ENCODE measurements at places on chromosomes 11 and 22.

GRCh38 chr11:19817265-19817851 lies 104.7 kb downstream of the NAV2 start:
- DNase-seq: no peak

DNA sequence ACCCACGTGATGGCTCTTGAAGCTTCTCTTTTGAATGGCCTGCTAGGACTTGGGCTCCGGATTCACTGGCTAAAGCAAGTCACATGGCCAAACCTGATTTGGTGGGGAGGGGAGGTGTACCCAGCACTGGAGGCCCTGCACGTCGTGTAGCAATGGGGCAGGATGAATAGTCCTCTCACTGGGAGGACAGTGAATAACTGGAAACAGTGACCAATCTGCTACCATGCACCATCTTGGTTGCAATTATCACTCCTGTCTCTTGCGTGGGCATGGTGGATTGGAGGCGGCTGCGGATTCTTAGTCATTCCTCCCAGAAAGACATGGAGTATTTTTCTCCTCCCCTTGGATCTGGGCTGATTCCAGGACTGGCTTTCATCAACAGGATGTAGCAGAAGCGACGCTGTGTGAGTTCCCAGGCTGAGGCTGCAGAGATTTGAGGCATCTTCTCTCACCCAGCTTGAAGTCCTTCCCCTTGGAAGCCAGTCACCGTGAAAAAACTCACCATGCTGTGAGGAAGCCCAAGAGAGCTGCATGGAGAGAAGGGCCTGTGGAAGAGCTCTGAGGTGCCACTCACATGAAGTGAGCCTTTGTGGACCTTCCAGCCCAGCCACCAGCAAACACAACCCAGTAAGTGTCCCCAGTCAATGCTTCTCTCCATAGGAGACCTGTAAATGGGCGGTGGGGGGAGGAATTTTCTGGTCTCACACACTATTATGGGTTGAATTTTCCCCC lies 70.4 kb downstream of the IGLL1 start:
- DNase-seq: no peak

GRCh38 chr11:117795638-117796455 lies 1.2 kb downstream of the DSCAML1 start:
- DNase-seq: no peak

GRCh38 chr22:42962295-42963230 lies 52.4 kb downstream of the PACSIN2 start:
- no peak for DNase-seq

- DNase-seq: no peak
Measured at GRCh38 chr11:72393303-72393702, 41.0 kb downstream of the CLPB start.

DNA sequence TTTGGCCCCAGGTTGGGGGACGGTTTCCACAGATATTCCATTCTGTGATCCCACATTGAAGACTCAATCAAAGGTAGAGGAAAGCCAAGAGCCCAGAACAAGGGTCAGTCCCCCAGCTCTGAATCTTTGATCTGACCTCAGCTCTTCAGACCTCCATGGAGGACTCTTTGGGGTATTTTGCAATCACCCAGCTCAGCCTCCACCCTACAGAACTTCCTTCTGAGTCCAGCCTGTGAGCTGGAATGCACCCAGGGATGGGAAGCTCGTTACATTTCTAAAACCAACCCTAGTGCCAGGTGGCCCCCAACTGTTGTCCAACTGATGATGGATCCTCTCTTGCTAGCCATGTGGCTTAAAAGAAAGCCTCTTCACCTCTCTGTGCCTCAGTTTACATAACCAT lies 335.3 kb downstream of the MN1 start:
- DNase-seq: no peak

GRCh38 chr11:55503449-55503848 lies 50.8 kb upstream of the OR4C15 start:
- DNase-seq: no peak

DNA sequence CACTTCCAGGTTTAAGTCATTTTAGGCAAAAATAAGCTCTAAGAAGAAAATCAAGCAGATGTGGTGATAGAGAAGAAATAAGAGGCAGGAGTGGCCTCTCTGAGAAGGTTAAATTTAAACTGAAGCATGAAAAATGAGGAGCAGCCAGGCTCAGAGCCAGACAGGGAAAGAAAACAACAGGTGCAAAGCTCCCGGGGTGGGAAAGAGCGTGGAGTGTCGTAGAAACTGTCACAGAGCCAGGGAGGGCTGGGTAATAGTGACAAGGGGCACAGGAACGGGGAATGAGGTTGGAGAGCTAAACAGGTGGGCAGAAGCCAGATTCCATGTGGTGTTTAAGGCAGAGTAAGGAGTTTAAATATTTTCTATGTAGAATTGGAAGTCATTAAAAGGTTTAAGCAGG lies 132.1 kb upstream of the BLID start:
- no peak for DNase-seq

- no peak for DNase-seq
Measured at GRCh38 chr22:49775867-49776511, 51.7 kb downstream of the BRD1 start.

DNA sequence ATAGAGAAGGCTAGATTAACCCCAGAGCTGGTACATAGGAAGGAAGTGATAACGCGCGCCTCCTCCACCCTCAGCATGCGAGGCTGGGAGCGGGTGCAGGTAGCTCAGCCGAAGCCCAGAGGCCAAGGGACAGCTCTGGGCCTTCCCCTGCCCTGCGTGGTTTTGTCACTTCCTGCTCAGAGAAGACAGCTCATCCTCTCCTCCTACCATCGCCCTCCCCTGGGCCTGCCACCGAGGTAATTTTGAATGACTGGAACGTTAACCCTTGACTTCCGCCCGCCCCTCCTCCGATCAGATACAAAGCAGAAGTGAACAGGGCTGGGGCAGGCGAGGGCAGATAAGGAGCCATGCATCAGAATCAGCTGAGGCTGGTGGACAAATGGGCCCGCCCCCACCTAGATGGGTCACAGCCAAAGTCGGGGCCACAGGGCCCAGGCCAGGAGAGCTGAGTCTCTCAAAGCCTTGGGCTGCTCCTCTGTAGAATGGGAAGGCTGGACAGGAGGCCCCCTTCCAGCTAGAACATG lies 1.6 kb downstream of the RAC2 start:
- no peak for DNase-seq

- DNase-seq: no peak
Measured at GRCh38 chr22:44274918-44275630, 37.7 kb downstream of the SHISAL1 start.

DNA sequence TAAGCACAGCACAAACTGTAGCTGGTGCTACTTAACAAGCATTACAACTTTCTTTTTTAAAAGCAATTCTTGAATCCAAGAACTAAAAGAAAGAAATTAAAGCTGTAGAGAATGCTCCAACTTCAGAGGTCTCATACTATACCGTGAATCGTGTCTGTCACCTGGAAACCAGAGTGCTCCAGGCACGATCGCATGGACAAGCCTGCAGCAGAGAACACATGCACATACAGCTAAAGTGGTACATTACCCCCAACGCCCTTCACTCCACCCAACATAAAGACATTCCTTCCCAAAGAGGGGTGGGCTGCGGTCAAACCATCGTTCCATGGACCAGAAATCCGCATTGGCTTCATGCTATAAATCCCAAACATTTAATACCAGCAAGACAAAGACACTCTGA lies 31.5 kb downstream of the CHKA start:
- no peak for DNase-seq

- peak; percentile 76 for DNase-seq
Measured at GRCh38 chr11:125091247-125091876, 20.1 kb downstream of the TMEM218 start.

DNA sequence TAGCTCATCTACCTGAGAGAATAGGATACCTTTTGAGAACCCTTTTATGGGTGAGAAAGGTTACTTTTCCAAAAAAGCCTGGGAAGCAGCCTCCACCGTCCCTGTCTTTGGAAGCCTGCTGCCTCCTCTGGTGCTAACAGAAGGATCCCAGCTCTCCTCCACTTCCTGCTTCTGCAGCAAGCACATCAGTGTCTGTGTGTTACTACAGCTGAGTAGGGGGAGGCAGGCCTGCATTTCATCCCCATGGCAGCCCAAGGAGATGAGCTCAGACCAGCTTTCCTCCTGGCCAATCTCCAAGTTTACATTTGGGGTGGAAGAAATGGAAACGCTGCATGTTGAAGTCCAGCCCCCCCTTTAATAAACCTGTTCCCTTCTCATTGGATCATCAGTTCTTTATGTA lies 7.4 kb upstream of the CCDC34 start:
- DNase-seq: no peak

DNA sequence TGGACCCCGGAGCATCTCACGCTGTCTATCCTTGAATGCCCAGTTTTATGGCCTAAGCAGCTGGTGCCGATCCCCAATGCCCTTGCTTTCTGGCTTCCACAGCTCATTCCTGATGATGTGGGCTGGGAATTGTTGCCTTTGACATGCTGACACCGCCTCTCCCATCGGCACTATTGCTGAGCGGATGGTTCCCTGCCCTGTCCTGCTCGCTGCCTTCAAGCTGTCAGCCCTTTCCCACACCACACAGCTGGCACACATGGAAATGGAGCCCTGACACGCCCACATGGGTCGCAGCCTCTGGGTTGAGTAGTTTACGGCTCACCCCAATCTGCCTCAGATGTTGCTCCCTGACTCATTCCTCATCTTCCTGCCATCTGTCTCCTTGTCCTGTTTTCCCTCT lies 110.2 kb upstream of the SESN3 start:
- DNase-seq: no peak

DNA sequence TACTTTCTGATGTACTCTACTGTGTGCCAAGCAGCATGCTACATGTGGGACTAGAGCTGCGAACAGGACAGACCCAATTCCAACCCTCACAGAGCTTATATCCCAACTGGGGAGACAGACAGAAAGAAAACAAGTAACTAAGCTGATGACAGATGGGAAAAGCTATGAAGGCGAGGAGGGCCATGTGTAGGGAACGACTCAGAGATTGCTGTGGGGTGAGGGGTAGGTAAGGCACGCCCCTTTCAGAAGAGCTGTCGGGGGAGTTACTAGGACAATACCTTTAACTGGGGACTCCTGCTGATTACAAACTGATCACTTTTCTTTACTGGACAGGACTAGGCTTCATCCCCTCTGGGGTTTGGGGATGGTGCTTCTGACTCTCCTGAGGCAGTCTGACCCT lies 48.9 kb downstream of the ST3GAL4 start:
- no peak for DNase-seq

DNA sequence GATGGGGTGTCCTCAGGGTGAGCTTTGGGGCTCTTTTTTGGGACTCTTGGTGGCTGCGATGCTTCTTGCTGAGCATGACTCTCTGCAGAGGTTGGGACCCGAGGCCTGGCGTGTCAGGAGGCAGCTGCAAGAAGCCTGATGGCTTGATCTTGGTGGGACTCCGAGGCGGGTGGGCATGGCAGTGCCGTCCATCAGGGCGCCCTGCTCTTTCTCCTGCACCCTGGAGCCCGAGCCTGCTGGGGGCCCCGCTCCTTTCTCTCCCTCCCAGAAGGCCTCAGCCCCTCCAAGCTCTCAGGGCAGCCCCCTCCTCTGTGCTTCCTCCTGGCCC lies 432.7 kb downstream of the TBC1D22A start:
- no peak for DNase-seq

DNA sequence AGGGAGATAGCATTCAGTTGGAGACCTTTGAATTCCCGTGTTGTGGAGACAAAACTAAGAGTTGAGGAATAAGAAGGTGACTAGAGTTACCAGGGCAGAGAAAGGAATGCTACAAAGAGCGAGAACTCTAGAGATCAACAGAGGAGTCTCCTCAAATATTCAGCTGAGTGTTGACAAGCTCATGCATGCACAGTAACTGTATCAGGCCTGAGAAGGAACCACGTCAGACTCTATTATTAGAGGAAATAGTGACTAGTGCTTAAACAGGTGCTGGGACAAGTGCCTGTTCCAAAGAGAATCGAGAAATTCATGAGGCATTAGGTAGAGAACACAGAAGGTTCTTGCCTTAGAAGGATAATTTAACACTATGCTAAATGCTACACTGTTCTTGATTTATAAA lies 333.8 kb upstream of the CHORDC1 start:
- DNase-seq: no peak

DNA sequence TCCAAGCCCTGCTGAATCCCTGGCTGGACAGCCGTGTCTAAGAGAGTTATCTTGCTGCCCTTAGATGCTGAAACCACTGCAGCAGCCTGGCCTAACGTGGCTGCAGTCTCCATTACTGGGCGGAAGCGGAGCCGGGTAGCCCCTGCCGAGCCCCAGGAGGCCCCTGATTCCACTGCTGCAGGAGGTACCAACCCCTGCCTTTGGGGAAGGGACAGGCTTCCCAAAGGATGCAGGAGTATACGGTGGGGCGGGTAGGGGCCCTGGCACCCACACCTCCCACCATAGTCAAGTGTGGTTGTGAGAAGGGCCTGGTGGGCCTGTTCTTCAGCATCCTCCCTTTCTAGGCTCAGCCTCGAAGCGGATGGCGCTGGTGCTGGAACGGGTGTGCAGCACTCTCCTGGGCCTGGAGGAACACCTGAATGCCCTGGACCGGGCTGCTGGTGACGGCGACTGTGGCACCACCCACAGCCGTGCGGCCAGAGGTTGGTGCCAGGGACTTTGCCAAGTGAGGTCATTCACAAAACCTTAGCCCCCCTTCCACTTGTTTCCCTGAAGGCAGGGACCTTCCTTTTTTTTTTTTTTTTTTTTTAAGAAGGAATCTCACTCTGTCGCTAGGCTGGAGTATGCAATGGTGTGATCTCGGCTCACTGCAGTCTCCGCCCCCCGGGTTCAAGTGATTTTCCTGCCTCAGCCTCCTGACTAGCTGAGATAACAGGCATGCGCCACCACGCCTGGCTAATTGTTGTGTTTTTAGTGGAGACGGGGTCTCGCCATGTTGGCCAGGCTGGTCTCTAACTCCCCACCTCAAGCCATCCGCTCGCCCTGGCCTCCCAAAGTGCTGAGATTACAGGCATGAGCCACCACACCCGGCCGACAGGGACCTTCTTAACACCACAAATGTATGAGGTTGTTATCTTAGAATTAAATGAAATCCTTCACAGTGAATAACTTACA lies 11.0 kb downstream of the TKFC start:
- no peak for DNase-seq

GRCh38 chr11:17718510-17718962 lies 835 bp upstream of the MYOD1 start:
- DNase-seq: no peak

GRCh38 chr11:94788396-94788795 lies 20.2 kb downstream of the AMOTL1 start:
- no peak for DNase-seq

DNA sequence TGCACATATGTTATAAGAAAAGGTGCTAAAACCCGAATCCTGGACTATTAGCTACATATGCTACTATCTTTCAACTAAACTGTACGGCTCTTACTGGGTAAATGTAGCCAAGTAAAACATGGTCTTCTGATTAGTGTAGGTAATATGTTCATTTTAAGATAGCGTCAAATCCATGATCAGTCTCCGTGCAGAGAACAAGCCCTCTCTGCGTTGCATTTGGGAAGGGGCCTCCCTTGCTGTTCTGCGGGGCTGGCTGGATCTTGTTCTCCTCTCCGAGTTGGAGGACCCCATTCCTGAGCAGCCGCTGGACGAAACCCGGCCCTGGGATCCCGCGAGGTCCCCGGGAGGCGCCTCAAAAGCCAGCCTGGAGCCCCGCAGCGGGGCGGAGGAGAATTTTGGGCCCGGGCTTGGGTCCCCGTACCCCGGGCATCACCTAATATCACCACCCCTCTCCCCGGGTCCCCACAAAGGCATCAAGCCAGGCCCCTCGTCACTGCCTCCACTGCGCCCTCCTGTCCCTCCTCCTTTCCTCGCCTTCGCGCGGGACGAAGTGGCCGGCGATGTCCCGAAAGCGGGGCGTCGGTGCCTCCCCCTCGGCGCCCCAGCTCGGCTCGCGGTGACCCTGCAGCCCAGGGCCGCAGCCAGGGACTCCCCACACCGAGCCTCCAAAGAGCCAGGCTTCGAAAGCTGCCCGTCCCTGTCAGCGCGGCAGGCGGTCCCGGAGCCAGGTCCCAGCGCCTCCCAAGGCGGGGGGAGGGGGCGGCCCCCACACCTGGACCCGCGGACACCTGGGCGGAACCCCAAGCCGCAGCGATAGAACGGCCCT lies 54.5 kb upstream of the FBXO3 start:
- DNase-seq: no peak
